ENCODE measurements at places on chromosomes 6 and 20.

- no peak for DNase-seq
Observed at GRCh38 chr6:106431972-106432371, 71.5 kb downstream of the CRYBG1 start.

- DNase-seq, result no peak
Observed at GRCh38 chr6:95159557-95159956, 417.8 kb upstream of the MANEA start.

DNA sequence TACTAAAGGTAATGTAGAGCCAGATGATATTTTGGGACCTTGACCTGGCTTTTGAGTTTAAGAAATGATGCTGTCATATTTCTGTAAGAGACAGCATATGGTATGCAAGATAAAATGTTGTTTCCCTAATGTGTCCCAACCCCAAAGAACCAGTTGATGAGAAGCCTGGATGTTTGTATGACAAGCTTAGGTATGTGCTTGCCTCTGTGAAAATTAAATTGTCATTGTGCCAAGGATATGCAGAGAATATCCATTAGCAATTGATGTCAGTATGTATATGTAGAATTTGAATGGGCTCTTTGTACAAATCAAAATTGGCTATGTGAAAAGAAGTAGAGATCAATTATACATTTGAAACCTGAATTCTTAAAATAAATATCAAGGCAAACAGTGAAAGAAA is 650.8 kb upstream of the EYS start:
- no peak for DNase-seq

GRCh38 chr6:52983159-52983848 is 11.8 kb downstream of the GSTA4 start:
- DNase-seq, result no peak

- no peak for DNase-seq
Observed at GRCh38 chr6:7532821-7533220, 8.7 kb upstream of the DSP start.

DNA sequence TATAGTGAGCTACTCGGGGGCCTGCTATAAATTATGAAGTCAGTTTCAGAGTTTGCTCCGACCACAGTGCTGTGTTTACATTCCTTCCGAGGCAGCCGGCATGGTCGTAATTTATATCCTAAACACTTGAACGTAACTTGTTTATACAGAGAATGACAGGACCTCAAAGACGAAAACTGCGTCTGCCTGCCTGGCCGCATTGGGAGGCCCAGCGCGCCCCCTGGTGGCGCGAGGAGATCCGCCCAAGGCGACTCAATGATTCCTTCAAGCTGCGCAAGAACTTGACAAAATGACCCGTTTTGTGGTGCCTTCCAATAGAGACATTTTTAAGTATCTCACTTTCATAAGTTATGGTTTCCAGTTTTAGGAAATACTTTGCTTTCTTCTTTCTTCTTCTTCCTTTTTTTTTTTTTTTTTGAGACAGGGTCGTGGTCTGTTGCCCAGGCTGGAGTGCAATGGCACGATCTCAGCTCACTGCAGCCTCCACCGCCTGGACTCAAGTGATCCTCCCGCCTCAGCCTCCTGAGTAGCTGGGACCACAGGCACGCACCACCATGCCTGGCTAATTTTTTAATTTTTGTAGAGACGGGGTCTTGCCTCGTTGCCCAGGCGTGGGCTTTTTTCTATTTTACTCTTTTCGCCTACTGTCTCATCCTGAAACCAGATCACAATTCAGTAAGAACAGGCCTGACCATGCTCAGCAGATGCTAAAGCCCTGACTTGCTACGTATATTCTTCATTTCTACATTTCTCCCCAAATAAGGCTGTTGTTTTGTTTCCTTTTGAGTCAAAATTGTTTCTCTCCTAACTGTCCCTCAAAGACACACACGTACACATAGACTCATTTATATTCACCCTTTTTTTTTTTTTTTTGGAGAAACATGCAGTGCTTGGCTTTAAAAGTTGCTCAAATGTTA is 7.8 kb downstream of the FOXF2 start:
- peak; percentile 51 for DNase-seq

GRCh38 chr6:40714143-40714542 is 127.0 kb upstream of the LRFN2 start:
- no peak for DNase-seq

- no peak for DNase-seq
Observed at GRCh38 chr6:113995634-113996033, 24.7 kb upstream of the HDAC2 start.

GRCh38 chr6:19789100-19789803 is 47.9 kb upstream of the ID4 start:
- no peak for DNase-seq

GRCh38 chr20:18224968-18225568 is 63.3 kb upstream of the ZNF133 start:
- no peak for DNase-seq

DNA sequence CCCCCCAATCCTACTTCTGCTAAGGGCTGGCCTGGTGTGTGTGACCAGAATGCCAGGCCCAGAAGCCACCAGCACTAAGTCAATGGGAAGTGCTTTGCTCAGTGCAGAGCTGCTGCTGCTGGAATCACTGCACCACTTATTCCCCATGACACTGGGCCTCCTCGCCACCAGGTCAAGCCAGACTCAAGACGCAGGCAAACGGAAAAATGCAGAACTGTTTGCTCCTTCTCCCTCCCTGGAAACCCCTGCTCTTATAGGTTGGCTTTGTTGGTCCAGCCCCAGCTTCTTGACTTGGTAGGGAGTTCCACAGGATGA is 121.9 kb downstream of the PHACTR3 start:
- no peak for DNase-seq

DNA sequence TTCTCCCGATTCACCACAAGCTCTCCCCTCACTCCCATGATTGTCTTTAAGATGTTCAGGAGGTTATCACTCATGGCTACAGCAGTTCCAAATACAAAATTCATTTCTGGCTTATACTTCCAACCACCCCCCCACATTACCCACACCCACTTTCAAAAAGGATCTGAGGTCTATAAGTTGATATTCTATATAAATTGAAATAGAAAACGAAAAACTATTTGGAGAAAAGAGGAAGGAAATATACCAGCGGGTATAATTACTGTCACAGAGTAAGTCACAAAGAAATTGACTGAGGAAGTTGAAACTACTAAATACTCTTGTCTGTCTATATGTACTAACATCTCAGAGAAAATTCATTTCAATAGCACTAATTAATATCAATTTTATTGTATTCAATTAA is 112.7 kb upstream of the TNFAIP3 start:
- no peak for DNase-seq

GRCh38 chr6:170043150-170043819 is 247.6 kb downstream of the DLL1 start:
- DNase-seq, result no peak

DNA sequence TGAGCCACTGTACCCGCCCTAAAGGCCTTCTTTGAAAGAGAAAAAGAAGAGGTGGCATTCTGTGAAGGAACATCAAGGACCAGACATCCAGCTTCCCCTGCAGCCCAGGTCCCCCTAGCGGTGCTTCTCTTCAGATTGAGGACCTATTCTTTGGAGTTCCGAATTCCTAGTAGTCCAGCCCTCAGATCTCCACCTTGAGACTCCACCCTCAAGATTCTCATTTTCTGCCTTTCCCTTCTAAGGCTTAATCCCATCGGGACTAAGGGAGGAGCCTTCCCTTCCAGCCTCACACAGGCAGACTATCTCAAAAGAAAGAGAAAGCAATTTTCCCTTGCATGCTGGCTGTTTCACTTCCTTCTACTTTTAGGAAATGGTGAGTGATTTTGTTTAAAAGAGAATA is 32.5 kb downstream of the MUC22 start:
- DNase-seq, result no peak

GRCh38 chr6:107732461-107732860 is 91.7 kb downstream of the SCML4 start:
- DNase-seq, result no peak

- DNase-seq, result no peak
Observed at GRCh38 chr6:47495954-47496545, 18.5 kb downstream of the CD2AP start.

DNA sequence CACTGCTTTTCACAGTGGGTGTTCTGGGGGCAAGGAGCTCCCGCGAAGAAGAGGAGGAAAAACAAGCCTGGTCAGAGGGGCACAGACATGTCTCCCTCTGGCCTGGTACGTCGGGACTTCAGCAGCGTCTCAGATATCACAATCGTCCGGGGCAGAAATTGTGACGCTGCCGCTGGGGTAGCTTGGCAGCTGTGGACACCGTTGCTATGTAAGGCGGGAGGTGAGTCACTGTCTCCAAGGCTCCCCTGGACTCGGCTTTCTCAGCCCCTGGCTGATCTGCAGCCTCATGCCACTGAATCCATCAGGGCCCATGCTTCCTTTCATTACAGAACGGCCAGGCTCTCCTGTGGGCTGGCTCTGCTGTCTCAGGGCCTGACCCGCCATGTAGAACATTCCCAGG is 98.7 kb downstream of the SULF2 start:
- no peak for DNase-seq

- no peak for DNase-seq
Observed at GRCh38 chr6:44800171-44800783, 412.8 kb downstream of the CDC5L start.

DNA sequence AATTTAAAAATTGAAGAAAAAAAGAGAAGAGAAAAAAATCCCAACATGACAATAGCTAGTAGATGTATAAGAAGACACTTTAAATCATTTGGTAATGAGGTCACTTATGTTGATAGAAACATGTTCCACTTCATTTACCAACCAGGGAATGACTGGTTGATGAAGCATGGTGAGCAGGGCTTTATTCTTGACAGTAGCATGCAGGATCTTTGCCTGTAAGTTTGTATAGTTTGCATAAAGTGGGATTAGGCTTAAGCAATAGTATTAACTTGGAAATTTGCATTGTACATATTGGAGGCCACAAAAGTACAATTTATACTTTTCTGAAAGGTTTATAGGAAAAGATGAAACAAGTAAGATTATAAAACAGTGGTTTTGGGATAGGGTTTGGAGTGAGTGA is 67.0 kb downstream of the NOX3 start:
- DNase-seq, result no peak

DNA sequence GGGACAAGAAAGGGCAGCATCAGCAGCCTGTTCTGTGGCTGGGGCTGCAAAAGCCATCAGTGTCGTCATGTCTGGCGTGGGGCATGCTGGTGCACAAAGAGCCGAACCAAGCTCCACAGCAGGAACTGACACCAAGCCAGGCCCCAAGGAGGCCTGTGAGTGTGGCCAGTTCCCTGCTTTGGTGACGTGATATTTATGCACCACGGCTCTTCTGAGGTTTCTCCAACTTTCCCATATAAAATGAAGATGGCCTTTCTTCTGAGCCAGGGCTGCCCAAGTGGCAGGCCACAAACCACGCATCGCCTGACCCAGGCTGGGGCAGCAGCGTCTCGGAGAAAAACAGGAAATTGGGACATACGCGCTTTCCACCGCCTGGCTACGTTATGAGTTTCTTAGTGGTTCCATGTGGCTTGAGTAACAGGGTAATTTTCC is 109.9 kb downstream of the RIN2 start:
- no peak for DNase-seq

DNA sequence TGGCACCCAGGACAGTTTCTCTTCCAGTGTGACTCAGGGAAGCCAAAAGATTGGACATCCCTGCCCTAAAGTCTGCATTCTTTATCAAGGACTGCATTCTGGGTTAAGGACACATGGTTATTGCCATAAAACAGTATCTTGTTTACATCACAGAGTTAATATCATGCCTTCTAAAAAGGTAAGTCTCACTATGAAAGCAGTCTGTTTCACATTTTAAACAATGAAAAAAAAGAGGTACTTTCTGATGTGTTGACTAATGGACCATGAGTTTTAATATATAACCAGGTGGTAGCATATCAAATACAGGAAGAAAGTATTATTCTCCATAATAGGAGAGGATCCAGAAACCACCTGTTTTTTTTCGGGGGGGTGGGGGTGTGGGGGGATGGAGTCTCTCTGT is 93.7 kb downstream of the TIAM2 start:
- no peak for DNase-seq

GRCh38 chr6:23272536-23272935 is 703.2 kb downstream of the HDGFL1 start:
- no peak for DNase-seq

- DNase-seq, result no peak
Observed at GRCh38 chr6:30562470-30563425, 5.7 kb downstream of the PRR3 start.

GRCh38 chr6:32982702-32983492 is 14.5 kb downstream of the BRD2 start:
- no peak for DNase-seq

DNA sequence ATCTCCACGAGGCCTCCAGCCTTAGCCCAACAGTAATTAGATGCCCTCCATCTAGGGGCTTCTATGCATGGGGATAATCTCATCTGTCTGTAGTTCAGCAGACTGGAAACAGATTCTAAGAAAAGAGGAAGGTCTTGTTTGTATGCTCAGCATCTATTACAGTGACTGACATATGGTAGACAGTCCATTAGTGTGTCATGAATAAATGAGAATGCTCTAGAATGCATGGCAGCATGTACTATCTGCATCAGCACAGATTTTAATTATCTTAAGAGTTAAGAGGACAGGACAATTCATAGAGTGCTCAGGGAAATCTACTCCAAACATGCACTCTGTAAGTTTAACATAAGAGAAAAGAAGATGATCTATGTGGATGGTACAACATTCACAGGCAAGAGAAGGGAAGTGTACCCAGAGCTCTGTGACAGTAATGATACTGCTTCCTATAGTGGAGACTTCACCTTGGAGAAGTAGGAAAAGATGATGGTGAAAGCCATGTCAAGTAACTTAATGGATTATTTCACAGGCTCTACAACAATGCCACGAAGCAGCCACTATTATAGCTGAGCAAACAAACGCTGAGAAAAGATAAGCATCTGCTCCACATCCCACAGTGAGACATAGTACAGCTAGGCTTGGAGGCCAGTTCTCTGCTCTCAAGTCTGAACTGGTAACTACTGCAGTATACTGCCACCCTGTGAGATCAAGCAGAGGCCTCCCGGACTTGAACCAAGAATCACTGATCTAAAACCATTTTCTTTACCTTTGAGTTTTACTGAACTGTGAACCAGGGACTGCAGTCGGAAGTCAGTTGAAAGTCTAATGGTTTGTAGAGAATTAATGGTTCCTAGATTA is 309.2 kb upstream of the SPTLC3 start:
- no peak for DNase-seq

DNA sequence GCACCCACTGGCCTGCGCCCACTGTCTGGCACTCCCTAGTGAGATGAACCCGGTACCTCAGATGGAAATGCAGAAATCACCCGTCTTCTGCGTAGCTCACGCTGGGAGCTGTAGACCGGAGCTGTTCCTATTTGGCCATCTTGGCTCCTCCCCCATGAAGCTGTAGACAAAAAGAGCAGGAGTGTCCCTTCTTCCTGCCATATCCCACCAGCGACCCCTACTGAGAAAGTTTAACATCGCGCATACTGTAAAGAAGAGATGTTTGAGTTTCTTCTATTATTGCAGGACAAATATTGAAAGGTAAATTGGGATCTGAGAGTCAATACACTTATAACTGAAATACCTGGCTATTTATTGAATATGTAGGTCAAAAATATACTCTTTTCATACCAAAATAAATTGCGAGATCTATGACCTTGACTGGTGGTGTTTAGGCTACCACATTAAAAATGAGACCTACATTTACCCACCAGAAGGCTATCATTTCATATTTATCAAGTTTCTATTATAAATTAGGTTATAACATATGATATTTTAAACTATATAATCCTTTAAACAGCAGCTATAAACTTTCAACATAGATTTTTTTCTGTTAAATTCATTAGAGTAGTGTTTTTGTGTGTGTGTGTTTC is 586.3 kb downstream of the HTR1B start:
- DNase-seq, result no peak

- no peak for DNase-seq
Observed at GRCh38 chr20:51021067-51022025, 1.6 kb downstream of the KCNG1 start.

GRCh38 chr6:170445971-170446370 is 107.1 kb downstream of the PSMB1 start:
- no peak for DNase-seq

Data from stimulated activated CD8-positive, alpha-beta memory T cell treated with anti-CD3 and anti-CD28 coated beads, Interleukin-4, amount 100 ng/mL, for 1 hour (primary cell).